ENCODE measurements at places on chromosomes 6 and 20. TPM values are rescaled to one million over a fixed set of nuclear protein-coding genes. Genes with fewer than 3 reads are reported as not detected.

- H3K36me3 ChIP-seq: no peaks in the 10 kb centered on the region
- H3K27ac ChIP-seq: no peak overlapping the region
- DNase-seq: no peak
- H3K4me1 ChIP-seq: no peaks in the 10 kb centered on the region
- H3K4me3 ChIP-seq: no peak overlapping the region
Measured at GRCh38 chr6:491233-491632, 99.7 kb downstream of the IRF4 start.

GRCh38 chr6:14957355-14958059 is 288.4 kb upstream of the JARID2 start:
- H3K27me3 ChIP-seq: no peaks in the 10 kb centered on the region
- DNase-seq: no peak
- H3K27ac ChIP-seq: no peak overlapping the region
- no peak overlapping the region for H3K4me3 ChIP-seq

GRCh38 chr20:59363101-59363500 is 62.7 kb downstream of the EDN3 start:
- H3K27ac ChIP-seq: no peak overlapping the region
- no peak overlapping the region for H3K4me3 ChIP-seq
- H3K36me3 ChIP-seq: no peaks in the 10 kb centered on the region

- H3K4me1 ChIP-seq: no peaks in the 10 kb centered on the region
- no peak overlapping the region for H3K27ac ChIP-seq
- DNase-seq: no peak
- H3K36me3 ChIP-seq: no peaks in the 10 kb centered on the region
- H3K4me3 ChIP-seq: no peak overlapping the region
Measured at GRCh38 chr6:8343600-8343999, 91.7 kb downstream of the SLC35B3 start.

MMP24 gene
- total RNA-seq: 2.8 TPM

COL21A1 gene
- 1.0 TPM for total RNA-seq
